Heart left ventricle (tissue), 16 donors: ENCODE measurements at places on chromosomes 4 and X. TPM values are rescaled to one million over a fixed set of nuclear protein-coding genes. Genes with fewer than 3 reads are reported as not detected.

GRCh38 chr4:56705334-56705733 lies 24.2 kb upstream of the HOPX start:
- no peak overlapping the region for H3K27ac ChIP-seq
- H3K4me3 ChIP-seq = no peak overlapping the region
- DNase-seq = no peak
- H3K27me3 ChIP-seq = no peaks in the 10 kb centered on the region
- H3K36me3 ChIP-seq = no peaks in the 10 kb centered on the region

The ANKRD50 gene
- 5.5 TPM for total RNA-seq

DNA sequence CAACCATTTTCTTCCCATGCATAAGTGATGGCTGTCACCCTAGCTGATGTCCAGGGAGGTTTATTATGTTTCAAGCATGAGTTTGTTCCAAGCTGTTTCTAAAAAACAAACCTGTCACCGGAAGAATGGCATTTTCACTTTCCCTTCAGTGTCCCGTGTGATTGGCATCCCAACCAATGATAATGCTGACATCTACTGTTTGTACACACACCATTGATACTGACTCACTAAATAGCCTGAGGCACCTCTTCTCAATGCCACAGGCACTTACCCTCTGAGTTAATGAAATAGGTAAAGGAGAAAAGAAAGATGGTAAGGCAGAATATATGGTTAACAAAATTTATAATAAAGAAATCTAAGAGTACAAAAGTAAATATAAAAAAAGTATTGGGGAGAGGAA lies 23.1 kb upstream of the VCX2 start:
- no peaks in the 10 kb centered on the region for H3K36me3 ChIP-seq
- no peaks in the 10 kb centered on the region for H3K4me1 ChIP-seq
- H3K27ac ChIP-seq = no peak overlapping the region

DNA sequence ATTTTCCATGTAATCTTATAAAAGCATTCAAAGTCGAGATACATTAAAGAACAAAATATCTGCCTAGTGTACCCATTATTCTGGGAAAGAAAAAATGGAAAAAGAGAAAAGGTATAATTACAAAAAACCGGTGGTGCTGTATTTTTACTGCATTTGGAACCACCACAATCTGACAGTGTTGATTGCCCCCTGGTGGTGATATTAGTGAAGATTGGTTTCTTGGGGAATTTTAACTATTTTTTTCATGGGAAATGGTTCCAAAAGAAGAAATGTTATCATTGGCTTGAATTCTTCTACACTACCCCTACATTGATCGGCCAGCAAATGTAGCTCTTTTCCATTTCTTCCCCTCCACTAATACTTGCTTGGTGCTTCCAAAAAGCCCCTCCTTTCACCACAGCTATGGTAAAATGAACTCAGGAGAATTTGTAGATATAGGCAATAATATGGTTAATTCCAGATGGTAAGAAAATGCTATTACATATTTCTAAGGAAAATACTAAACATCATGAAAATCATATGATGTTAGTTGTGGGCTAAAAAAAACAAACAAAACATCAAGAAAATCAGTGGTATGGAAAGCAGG lies 50.0 kb downstream of the COX18 start:
- no peak for DNase-seq
- H3K4me3 ChIP-seq = no peak overlapping the region
- H3K27me3 ChIP-seq = no peaks in the 10 kb centered on the region
- H3K4me1 ChIP-seq = no peaks in the 10 kb centered on the region
- H3K36me3 ChIP-seq = no peaks in the 10 kb centered on the region

- H3K27ac ChIP-seq = no peak overlapping the region
- no peak overlapping the region for H3K4me3 ChIP-seq
- no peaks in the 10 kb centered on the region for H3K36me3 ChIP-seq
- no peaks in the 10 kb centered on the region for H3K27me3 ChIP-seq
Observed at GRCh38 chr4:163492951-163493504, 1.5 kb upstream of the TMA16 start.

DNA sequence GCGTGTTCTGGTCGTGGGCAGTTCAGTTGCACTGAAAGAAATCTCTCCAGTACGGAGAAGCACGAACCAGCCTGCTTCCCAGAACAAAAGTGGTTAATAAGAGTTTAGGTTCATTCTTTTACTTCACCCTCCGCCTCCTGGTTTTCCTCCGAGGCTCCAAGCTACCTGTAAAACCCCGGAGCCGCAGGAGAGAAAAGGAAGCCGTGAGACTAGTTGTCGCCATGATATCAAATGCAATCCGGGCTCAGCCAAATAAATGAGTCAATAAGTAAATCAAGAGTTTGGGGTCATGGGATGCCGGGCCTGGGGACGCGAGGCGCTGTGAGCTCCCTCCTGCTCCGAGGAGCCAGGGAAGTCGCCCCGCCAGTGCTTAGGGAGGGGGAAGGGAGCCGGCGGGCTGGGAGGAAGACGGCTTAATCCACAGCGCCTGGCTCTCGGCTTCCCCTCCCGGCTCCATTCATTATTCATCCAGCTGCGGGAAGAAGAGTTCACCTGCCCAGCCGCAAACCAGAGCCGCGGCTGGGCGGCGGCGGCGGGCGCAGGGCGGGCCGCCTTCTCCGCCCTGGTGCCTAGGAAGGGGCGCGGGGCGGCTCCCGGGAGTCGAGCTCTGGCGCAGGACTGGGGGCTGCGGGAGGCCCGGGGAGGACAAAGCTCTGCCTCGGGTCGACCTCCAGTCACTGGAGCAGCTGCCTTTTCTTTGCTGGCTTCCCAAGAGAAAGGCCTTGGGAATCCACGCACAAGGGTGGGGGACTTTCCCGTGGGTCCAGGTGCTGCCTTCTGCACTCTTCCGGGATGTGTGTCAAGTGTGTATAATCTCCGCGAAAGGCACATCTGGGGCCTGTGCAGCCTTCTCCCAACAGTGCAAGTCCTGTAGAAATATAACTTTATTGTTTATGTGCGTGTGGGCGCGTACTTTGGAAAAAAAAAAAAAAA lies 1.7 kb downstream of the FRAS1 start:
- H3K4me3 ChIP-seq = peak overlapping the region; percentile 82
- no peaks in the 10 kb centered on the region for H3K27me3 ChIP-seq
- peak overlapping the region; percentile 85 for H3K27ac ChIP-seq
- peak; percentile 65 for DNase-seq

- H3K4me3 ChIP-seq = no peak overlapping the region
- DNase-seq = no peak
- H3K36me3 ChIP-seq = no peaks in the 10 kb centered on the region
- no peaks in the 10 kb centered on the region for H3K4me1 ChIP-seq
- H3K27ac ChIP-seq = no peak overlapping the region
Observed at GRCh38 chr4:66923081-66923865, 622.0 kb downstream of the CENPC start.

DNA sequence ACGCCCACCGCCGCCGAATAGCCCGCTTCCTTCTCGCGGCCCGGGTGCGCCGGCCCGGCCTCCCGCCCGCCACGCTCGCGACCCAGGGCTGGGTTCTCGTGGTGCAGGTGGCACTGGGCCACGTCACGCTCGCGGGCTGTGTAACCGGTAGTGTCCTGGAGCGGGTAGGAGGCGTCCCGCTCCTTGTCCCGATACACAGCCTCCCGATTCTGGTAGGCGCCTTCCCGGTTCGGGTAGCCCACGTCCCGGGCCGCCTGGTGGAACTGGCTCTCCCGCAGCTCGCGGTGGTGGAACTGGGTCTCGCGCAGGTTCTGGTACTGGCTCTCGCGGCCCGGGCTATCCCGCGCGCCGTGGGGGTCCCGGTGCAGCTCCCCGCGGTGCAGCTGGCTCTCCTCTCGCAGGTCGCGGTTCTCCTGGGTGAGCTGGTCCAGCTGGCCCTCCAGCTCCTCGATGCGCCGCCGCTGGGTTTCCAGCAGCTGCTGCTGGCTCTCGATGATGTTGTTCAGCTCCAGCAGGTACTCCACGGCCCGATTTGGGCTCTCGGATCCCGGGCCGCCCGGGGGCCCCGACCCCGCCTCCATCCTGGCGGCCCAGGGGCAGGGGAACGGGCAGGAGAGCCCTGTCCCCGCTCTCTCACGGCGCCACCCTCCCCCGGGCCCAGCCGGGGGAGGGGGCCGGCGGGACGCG lies 39.3 kb upstream of the IQSEC2 start:
- H3K4me3 ChIP-seq = peak overlapping the region; percentile 46
- H3K4me1 ChIP-seq = no peaks in the 10 kb centered on the region
- peaks cover 25% of the 10 kb centered on the region for H3K27me3 ChIP-seq
- H3K27ac ChIP-seq = no peak overlapping the region

- no peaks in the 10 kb centered on the region for H3K27me3 ChIP-seq
- H3K36me3 ChIP-seq = no peaks in the 10 kb centered on the region
- H3K4me1 ChIP-seq = no peaks in the 10 kb centered on the region
- no peak overlapping the region for H3K4me3 ChIP-seq
- H3K27ac ChIP-seq = no peak overlapping the region
Observed at GRCh38 chr4:7285244-7286094, 93.1 kb downstream of the SORCS2 start.

DNA sequence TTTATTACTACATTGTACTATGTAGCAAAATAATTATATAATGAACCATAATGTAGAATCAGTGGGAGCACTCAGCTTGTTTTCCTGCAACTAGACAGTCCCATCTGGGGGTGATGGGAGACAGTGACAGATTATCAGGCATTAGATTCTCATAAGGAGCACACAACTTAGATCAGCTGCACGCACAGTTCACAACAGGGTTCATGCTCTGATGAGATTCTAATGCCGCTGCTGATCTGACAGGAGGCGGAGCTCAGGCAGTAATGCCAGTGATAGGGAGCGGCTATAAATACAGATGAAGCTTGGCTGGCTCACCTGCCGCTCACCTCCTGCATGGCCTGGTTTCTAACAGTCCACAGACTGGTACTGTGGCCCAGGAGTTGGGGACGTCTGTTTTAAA lies 199.2 kb downstream of the MAB21L2 start:
- no peaks in the 10 kb centered on the region for H3K27me3 ChIP-seq
- no peak for DNase-seq
- no peaks in the 10 kb centered on the region for H3K36me3 ChIP-seq
- no peaks in the 10 kb centered on the region for H3K4me1 ChIP-seq
- H3K27ac ChIP-seq = no peak overlapping the region

- DNase-seq = peak; percentile 53
- H3K4me3 ChIP-seq = peak overlapping the region; percentile 74
- no peaks in the 10 kb centered on the region for H3K36me3 ChIP-seq
- no peaks in the 10 kb centered on the region for H3K27me3 ChIP-seq
- H3K4me1 ChIP-seq = peaks cover 37% of the 10 kb centered on the region
Observed at GRCh38 chr4:151324752-151325110, 674 bp downstream of the SH3D19 start.

The MAGEA6 gene
- not detected for total RNA-seq

- H3K4me3 ChIP-seq = no peak overlapping the region
- peaks cover 6% of the 10 kb centered on the region for H3K4me1 ChIP-seq
- no peaks in the 10 kb centered on the region for H3K27me3 ChIP-seq
- H3K36me3 ChIP-seq = no peaks in the 10 kb centered on the region
Observed at GRCh38 chr4:153247116-153247490, 42.9 kb downstream of the TRIM2 start.

GRCh38 chrX:146934256-146934655 lies 119.7 kb upstream of the CXorf51A start:
- H3K4me3 ChIP-seq = no peak overlapping the region
- no peak for DNase-seq
- H3K36me3 ChIP-seq = no peaks in the 10 kb centered on the region
- no peaks in the 10 kb centered on the region for H3K4me1 ChIP-seq

- no peak for DNase-seq
- no peak overlapping the region for H3K27ac ChIP-seq
- H3K4me3 ChIP-seq = no peak overlapping the region
- H3K27me3 ChIP-seq = no peaks in the 10 kb centered on the region
Observed at GRCh38 chr4:174550541-174550940, 28.3 kb upstream of the HPGD start.

The MAGEA8 gene
- not detected for total RNA-seq

The TKTL1 gene
- total RNA-seq = 8.7 TPM

GRCh38 chr4:28062562-28062961 lies 1201.9 kb downstream of the STIM2 start:
- no peaks in the 10 kb centered on the region for H3K27me3 ChIP-seq
- no peak for DNase-seq
- H3K27ac ChIP-seq = no peak overlapping the region
- H3K4me1 ChIP-seq = no peaks in the 10 kb centered on the region
- no peaks in the 10 kb centered on the region for H3K36me3 ChIP-seq
- H3K4me3 ChIP-seq = no peak overlapping the region

The DCAF16 gene
- 23.5 TPM for total RNA-seq

GRCh38 chr4:71251261-71251660 lies 87.6 kb upstream of the SLC4A4 start:
- H3K4me3 ChIP-seq = no peak overlapping the region
- no peaks in the 10 kb centered on the region for H3K27me3 ChIP-seq
- H3K4me1 ChIP-seq = peaks cover 8% of the 10 kb centered on the region
- no peak for DNase-seq
- H3K27ac ChIP-seq = peak overlapping the region; percentile 56

DNA sequence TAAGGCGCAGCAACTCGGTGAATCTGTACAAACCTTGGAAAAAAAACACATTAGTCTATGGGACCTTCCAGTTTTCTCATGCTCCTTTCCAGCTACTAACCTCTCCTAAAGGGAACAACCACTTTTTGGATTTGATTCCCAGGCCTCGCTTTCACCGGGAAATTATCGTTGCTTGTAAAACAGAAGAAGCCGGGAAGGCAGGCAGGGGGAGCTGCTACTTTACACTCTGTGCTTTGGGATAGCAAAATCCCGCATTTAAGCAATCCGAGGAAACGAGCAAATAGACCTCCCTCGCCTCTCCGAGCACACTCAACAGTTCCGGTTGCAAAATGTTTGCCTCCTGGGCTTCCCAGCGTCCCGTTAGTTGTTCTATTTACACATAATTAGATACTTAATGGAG lies 1.2 kb downstream of the CD38 start:
- DNase-seq = peak; percentile 60
- H3K27me3 ChIP-seq = no peaks in the 10 kb centered on the region
- no peaks in the 10 kb centered on the region for H3K36me3 ChIP-seq
- peaks cover 16% of the 10 kb centered on the region for H3K4me1 ChIP-seq
- H3K4me3 ChIP-seq = peak overlapping the region; percentile 54
- H3K27ac ChIP-seq = peak overlapping the region; percentile 75

GRCh38 chrX:45889471-45889870 lies 655.8 kb downstream of the ZNF674 start:
- H3K36me3 ChIP-seq = no peaks in the 10 kb centered on the region
- H3K4me3 ChIP-seq = no peak overlapping the region
- no peaks in the 10 kb centered on the region for H3K4me1 ChIP-seq
- H3K27ac ChIP-seq = no peak overlapping the region
- peaks cover 6% of the 10 kb centered on the region for H3K27me3 ChIP-seq

The ERAS gene
- total RNA-seq = not detected

The ENPEP gene
- 6.3 TPM for total RNA-seq

DNA sequence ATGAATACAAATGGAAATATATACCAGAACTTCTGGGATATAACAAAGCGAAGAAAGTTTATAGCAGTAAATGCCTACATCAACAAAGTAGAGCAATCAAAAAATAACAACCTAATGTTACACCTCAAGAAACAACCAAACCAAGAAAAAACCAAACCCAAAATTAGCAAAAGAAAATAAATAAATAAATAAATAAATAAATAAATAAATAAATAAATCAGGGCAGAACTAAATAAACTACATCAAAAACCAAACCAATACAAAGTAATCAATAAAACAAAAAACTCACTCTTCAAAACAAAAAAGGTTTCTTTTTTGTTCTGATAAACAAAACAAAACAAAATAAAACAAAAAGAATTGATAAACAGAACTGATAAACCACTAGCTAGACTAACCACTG lies 88.4 kb upstream of the SPIN4 start:
- no peaks in the 10 kb centered on the region for H3K4me1 ChIP-seq
- no peak overlapping the region for H3K27ac ChIP-seq
- no peaks in the 10 kb centered on the region for H3K36me3 ChIP-seq
- no peak for DNase-seq

- H3K27ac ChIP-seq = no peak overlapping the region
- DNase-seq = peak; percentile 31
Observed at GRCh38 chrX:109352066-109352588, 129.8 kb downstream of the GUCY2F start.
